Stomach (tissue), 19 donors: ENCODE measurements at places on chromosomes 5 and 9. TPM values are rescaled to one million over a fixed set of nuclear protein-coding genes. Genes with fewer than 3 reads are reported as not detected.

VLDLR gene
- total RNA-seq = 110 TPM

PRRX2 gene
- total RNA-seq = 2.6 TPM

DNA sequence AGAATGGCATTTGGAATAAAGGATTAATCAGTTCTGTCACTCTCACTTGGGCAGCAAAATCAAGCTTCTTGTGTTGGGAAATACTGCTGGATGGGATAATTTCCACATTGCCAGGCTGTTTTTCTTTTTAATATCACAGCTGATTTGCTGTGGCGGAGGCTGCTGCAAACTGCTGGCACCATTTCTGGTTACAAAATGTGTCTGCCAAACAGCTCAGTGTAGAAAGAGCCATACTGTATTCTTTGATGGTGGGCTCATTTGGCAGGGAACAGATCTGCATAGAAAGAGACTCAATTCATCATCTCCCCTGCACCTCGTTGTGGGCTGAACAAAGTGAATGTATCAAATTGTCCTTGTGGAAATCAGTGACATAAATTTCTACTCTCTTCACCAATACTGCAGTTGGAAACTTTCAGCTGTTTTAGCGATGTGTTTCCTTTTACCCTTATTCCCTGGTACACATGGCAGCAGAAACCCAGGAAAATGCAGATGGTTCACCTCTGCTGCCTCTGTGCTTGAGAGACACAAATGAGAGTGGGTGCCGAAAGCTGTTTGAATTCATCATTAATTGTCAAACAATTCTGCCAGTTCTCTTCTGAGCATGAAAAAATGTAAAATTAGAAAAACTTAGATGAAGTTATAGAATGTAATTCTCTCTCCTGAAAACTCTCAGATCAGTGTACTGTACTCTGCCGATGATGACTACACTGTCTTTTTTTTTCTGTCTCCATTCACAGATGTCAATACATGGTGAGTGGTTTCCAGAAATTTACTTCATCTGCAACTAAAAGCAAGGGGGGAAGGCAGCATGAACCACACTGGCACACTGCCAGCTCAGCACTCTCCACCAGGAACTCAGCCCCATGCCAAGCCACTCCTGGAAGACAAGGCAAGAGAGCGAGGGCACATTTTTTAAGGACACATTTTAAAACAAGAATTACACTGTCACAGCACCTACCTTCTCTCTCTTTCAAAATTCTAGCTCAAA is 75.0 kb downstream of the HMHB1 start:
- H3K4me1 ChIP-seq = peaks cover 45% of the 10 kb centered on the region
- no peaks in the 10 kb centered on the region for H3K36me3 ChIP-seq
- DNase-seq = peak; percentile 74

DNA sequence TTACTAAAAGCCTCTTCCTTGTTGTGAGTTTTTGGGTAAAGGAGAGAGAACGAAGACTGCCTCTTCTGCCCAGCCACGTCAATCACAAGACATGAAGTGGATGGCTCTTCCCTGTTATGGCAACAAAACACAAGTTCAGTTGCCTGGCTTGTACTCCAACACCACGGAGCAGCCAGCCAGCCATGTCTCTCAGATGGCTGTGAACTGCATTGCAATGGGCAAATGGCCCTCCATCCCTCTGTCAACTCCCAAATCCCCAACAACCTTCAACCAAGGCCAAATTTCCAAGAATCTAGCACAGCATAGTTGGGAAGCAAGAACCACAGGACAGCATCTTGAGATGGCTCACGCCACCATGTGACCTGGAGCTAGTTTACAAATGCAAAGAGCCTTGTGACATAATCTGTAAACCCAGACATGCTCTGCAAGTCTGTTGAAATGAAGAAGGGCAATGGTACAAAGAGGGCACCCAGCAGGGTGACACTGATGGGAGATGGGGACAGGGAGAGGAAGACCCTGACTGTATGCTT is 53.9 kb downstream of the ZNF366 start:
- H3K4me3 ChIP-seq = no peak overlapping the region
- H3K27me3 ChIP-seq = no peaks in the 10 kb centered on the region
- no peak for DNase-seq

- no peak overlapping the region for H3K27ac ChIP-seq
- H3K4me1 ChIP-seq = no peaks in the 10 kb centered on the region
- DNase-seq = no peak
- no peaks in the 10 kb centered on the region for H3K27me3 ChIP-seq
- H3K4me3 ChIP-seq = no peak overlapping the region
Observed at GRCh38 chr5:129367883-129368282, 92.2 kb upstream of the ADAMTS19 start.

- no peak overlapping the region for H3K27ac ChIP-seq
- H3K36me3 ChIP-seq = peaks cover 67% of the 10 kb centered on the region
- DNase-seq = no peak
Observed at GRCh38 chr9:132892400-132892799, 13.7 kb downstream of the SPACA9 start.

DNA sequence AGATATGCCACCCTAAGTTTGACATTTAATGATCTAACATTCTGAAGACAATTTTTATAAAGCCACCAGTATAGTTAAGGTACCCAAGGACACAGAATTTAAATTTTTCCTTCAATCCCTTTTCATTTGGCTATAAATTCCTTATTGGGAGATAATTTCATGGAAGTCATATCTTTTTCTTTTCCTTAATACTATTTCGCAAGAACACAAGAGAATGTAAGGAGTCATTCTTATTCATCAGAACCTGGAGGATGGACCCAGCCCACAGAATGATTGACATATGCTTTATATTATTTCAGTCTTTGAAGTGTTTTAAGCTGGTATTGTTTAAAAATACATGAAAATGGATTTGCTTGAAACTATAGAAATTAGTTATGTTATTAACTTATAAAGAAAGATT is 79.6 kb downstream of the DROSHA start:
- no peaks in the 10 kb centered on the region for H3K27me3 ChIP-seq
- H3K4me1 ChIP-seq = no peaks in the 10 kb centered on the region
- peaks cover 91% of the 10 kb centered on the region for H3K36me3 ChIP-seq
- no peak overlapping the region for H3K4me3 ChIP-seq

DNA sequence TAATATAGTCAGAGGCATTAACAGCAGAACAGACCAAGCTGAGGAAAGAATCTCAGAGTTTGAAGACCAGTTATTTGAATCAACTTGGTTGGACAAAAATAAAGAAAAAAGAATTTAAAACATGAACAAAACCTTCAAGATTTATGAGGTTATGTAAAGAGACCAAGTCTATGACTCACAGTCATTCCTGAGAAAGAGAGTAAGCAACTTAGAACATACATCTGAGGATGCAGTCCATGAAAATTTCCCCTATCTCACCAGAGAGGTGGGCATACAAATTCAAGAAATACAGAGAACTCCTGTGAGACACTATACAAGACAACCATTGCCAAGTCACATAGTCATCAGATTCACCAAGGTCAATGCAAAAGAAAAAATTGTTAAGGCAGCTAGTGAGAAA is 17.4 kb upstream of the C9orf72 start:
- no peak for DNase-seq
- H3K4me3 ChIP-seq = no peak overlapping the region
- no peaks in the 10 kb centered on the region for H3K27me3 ChIP-seq
- no peak overlapping the region for H3K27ac ChIP-seq
- H3K4me1 ChIP-seq = no peaks in the 10 kb centered on the region

- H3K4me1 ChIP-seq = peaks cover 31% of the 10 kb centered on the region
- no peaks in the 10 kb centered on the region for H3K36me3 ChIP-seq
- peak overlapping the region; percentile 97 for H3K27ac ChIP-seq
- H3K4me3 ChIP-seq = no peak overlapping the region
- no peak for DNase-seq
- no peaks in the 10 kb centered on the region for H3K27me3 ChIP-seq
Observed at GRCh38 chr5:95647886-95648860, 1.6 kb downstream of the RFESD start.

- no peak overlapping the region for H3K27ac ChIP-seq
- no peaks in the 10 kb centered on the region for H3K36me3 ChIP-seq
- no peak for DNase-seq
- H3K4me3 ChIP-seq = no peak overlapping the region
- no peaks in the 10 kb centered on the region for H3K4me1 ChIP-seq
Observed at GRCh38 chr9:87089929-87090328, 142.6 kb upstream of the GAS1 start.

DNA sequence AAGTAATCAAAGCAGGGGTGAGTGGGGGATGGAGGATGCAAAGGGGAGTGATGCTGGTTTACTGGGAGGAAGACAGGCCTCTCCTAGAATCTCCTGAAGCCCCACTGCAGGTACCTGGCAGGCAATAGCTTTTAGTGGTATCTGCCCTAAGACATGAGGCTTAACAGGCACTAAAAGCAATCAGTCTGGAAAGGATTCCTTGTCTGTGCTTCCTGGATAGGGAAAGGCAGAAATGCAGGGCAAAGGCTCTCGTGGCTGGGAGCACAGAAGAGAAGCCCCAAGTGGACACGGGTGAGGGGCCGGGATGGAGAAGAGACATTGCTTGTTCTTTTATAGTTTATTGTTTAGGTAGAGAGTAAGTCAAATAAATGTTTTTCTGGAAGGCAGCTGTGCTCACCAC is 40.1 kb downstream of the CCNJL start:
- peaks cover 18% of the 10 kb centered on the region for H3K4me1 ChIP-seq
- no peak for DNase-seq
- H3K36me3 ChIP-seq = no peaks in the 10 kb centered on the region
- no peak overlapping the region for H3K4me3 ChIP-seq

DNA sequence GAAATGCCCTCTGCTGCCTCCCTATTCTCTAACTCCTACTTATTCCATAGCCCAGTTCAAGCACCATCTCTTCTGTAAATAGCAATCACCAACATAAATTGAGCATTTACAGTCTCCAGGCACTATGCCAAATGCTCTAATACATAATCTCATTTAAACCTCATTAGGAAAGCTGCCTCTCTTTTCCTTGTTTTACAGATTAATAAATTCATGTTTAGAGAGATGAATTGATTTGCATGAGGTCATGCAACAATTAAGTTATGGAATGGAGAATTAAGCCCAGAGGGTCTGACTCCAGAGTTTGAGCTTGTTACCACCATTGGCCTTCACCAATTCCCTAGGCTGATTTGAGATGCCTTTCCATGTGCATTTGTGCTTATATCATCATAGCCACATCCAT is 23.4 kb upstream of the RFX3 start:
- H3K27ac ChIP-seq = no peak overlapping the region
- H3K27me3 ChIP-seq = no peaks in the 10 kb centered on the region
- DNase-seq = no peak
- H3K4me3 ChIP-seq = no peak overlapping the region

- no peak overlapping the region for H3K4me3 ChIP-seq
- H3K4me1 ChIP-seq = no peaks in the 10 kb centered on the region
- H3K36me3 ChIP-seq = peaks cover 11% of the 10 kb centered on the region
- no peaks in the 10 kb centered on the region for H3K27me3 ChIP-seq
- peak; percentile 26 for DNase-seq
- H3K27ac ChIP-seq = no peak overlapping the region
Observed at GRCh38 chr9:110451726-110452125, 114.1 kb upstream of the TXNDC8 start.

DNA sequence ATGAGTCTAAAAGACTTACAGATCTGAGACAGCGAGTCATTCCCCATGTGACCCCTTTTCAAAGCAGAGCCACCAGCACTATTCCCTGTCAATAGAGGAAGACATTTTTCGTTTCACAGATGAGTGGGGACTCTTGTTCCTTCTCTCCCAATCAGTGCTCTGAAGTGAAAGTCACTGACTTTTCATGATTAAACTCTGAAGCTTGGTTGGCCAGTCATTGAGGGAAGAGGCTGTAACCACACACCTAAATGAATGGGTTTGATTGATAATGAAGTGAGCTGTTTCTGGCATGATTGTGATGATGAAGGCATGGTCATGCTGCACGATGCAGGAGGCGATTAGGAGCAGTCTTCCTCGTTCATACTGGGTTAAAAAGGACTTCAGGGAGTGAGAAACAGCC is 171.9 kb downstream of the ZNF462 start:
- no peak overlapping the region for H3K4me3 ChIP-seq
- no peaks in the 10 kb centered on the region for H3K27me3 ChIP-seq
- DNase-seq = no peak

GRCh38 chr9:5939530-5939929 is 48.8 kb downstream of the MLANA start:
- H3K36me3 ChIP-seq = no peaks in the 10 kb centered on the region
- H3K27ac ChIP-seq = no peak overlapping the region
- H3K4me1 ChIP-seq = no peaks in the 10 kb centered on the region
- DNase-seq = no peak
- H3K27me3 ChIP-seq = no peaks in the 10 kb centered on the region

DNA sequence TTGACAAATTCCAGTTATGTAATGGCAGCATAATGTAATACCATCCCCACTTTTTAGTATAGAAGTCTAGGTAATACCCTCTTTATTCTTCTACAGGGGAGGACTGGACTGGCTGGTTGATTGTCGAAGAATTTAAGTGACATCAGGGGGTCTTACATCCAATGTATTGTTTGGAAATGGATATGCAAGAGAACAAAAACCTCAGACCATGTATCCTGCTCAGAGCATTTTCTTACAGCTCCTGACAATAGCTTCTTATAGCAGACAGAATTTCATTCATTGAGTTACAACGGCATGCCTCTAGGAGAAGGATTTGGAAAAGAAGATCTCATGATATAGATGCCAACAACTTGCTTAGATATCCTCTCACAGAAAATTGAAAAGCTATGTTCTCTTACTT is 2032.3 kb downstream of the EFNA5 start:
- no peak for DNase-seq
- H3K27ac ChIP-seq = no peak overlapping the region
- no peaks in the 10 kb centered on the region for H3K4me1 ChIP-seq
- no peaks in the 10 kb centered on the region for H3K27me3 ChIP-seq

GRCh38 chr5:172493002-172493401 is 38.7 kb upstream of the SH3PXD2B start:
- H3K4me1 ChIP-seq = no peaks in the 10 kb centered on the region
- H3K36me3 ChIP-seq = no peaks in the 10 kb centered on the region
- H3K27me3 ChIP-seq = no peaks in the 10 kb centered on the region
- peak; percentile 78 for DNase-seq

DNA sequence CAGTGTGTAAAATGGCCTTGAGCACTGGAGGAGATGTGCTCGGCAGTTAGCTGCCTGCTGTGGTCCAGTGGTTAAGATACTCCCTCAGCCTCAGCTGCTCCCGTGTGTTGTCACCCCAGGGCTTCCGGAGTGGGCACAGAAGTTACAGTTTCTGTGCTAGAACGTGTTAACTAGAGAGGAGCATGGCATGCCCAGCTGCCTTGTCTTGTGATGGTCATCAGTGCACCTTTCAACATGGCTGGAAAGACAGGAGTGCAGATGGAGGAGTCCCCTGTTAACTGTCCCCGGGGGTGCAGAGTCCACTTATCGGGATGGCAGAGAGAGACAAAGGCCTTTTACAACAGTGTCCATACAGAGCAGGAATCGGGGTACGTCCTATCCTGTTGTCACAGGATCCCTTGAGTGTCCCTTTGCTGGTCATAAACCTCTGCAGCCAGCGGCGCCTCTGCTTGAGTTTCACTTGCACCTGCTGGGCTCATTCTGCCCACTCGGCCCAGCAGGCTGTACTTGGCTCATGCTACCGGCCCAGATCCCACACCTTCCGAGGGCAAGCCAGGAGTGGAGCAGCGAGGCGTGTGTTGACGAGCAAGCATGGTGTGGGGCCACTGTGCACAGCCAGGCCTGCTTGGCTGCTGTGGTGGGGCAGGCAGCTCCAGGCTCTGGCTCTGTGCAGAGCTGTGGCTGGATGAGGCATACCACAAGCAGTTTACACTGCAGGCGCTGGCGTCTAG is 112.6 kb downstream of the EHMT1 start:
- H3K27me3 ChIP-seq = no peaks in the 10 kb centered on the region
- H3K36me3 ChIP-seq = peaks cover 80% of the 10 kb centered on the region
- no peak for DNase-seq
- no peak overlapping the region for H3K27ac ChIP-seq
- no peak overlapping the region for H3K4me3 ChIP-seq

GRCh38 chr5:102531506-102531905 is 32.7 kb upstream of the SLCO6A1 start:
- no peak overlapping the region for H3K4me3 ChIP-seq
- H3K27ac ChIP-seq = no peak overlapping the region
